ENCODE measurements at places on chromosomes 12 and 14. TPM values are rescaled to one million over a fixed set of nuclear protein-coding genes. Genes with fewer than 3 reads are reported as not detected.

- H3K27me3 ChIP-seq, result no peaks in the 10 kb centered on the region
- no peak for DNase-seq
- peaks cover 10% of the 10 kb centered on the region for H3K4me1 ChIP-seq
- H3K36me3 ChIP-seq, result peaks cover 42% of the 10 kb centered on the region
- no peak overlapping the region for H3K4me3 ChIP-seq
Observed at GRCh38 chr12:116937640-116938039, 26.9 kb downstream of the FBXW8 start.

GRCh38 chr12:118145113-118145797, 9.3 kb downstream of the PEBP1 start:
- H3K27me3 ChIP-seq, result no peaks in the 10 kb centered on the region
- H3K36me3 ChIP-seq, result peaks cover 51% of the 10 kb centered on the region
- H3K4me1 ChIP-seq, result peaks cover 6% of the 10 kb centered on the region
- no peak overlapping the region for H3K4me3 ChIP-seq
- H3K27ac ChIP-seq, result peak overlapping the region; percentile 52
- no peak for DNase-seq

- DNase-seq, result no peak
- H3K27me3 ChIP-seq, result no peaks in the 10 kb centered on the region
- H3K4me1 ChIP-seq, result no peaks in the 10 kb centered on the region
- H3K36me3 ChIP-seq, result no peaks in the 10 kb centered on the region
Observed at GRCh38 chr12:112809684-112810083, 18.1 kb downstream of the RPH3A start.

DNA sequence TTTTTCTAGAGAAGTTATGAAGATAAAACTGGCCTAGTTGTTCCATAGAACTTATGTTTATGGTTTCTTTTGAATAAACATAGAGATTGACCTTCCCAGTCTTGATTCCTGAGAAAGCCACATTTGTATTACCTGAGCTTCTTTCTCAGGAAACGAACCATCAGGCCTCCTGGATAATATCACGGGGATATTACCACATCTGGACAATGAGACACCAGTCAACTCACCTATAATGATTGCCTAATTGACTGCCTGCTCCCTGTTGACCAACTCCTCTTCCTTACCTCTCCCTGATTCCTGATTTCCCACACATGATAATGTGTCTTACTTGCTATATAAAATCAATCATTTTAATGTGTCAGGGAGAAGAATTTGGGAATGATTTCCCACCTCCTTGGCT, 822.7 kb downstream of the LRFN5 start:
- no peak overlapping the region for H3K4me3 ChIP-seq
- H3K27ac ChIP-seq, result no peak overlapping the region
- DNase-seq, result no peak
- no peaks in the 10 kb centered on the region for H3K27me3 ChIP-seq
- no peaks in the 10 kb centered on the region for H3K36me3 ChIP-seq
- no peaks in the 10 kb centered on the region for H3K4me1 ChIP-seq

DNA sequence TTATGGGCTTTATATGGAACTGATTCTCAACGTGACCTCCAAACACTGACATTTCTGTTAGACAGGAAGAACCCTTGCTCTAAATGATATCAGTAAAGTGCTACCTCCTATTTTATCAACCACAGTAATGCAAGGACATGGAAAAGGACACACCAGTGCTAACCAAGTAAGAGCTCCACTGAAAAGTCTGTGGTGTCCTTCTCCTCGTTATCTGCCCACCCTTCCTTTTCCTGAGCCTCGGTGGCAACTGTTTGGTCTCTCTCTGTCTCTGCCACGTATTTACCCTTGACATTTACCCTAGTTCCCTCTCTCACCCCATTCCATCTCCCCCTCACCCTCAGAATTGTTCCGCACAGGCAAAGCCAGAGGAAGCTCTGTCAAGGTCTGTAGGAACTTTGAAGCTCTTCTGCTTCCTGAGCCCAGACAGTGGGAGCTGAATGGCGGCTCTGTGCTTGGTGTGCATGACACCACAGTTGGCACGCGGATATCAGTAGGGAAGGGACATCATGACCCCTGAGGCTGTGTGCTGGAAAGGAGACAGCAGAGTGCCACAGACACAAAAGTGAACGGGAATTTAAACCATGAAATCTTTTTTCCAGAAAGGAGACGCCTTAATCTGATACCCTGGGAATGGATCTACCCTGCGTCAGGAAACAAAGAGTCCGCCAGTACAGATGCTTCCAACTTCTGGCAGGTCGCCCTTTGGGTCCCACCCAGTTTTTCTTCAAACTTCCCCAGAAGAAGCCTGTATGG, 50.8 kb downstream of the NTN4 start:
- H3K36me3 ChIP-seq, result no peaks in the 10 kb centered on the region
- H3K27ac ChIP-seq, result no peak overlapping the region
- DNase-seq, result no peak
- no peak overlapping the region for H3K4me3 ChIP-seq
- no peaks in the 10 kb centered on the region for H3K27me3 ChIP-seq

- no peaks in the 10 kb centered on the region for H3K36me3 ChIP-seq
- no peak overlapping the region for H3K27ac ChIP-seq
- DNase-seq, result no peak
- peaks cover 17% of the 10 kb centered on the region for H3K4me1 ChIP-seq
Observed at GRCh38 chr14:104223101-104224041, 85.0 kb downstream of the KIF26A start.

DNA sequence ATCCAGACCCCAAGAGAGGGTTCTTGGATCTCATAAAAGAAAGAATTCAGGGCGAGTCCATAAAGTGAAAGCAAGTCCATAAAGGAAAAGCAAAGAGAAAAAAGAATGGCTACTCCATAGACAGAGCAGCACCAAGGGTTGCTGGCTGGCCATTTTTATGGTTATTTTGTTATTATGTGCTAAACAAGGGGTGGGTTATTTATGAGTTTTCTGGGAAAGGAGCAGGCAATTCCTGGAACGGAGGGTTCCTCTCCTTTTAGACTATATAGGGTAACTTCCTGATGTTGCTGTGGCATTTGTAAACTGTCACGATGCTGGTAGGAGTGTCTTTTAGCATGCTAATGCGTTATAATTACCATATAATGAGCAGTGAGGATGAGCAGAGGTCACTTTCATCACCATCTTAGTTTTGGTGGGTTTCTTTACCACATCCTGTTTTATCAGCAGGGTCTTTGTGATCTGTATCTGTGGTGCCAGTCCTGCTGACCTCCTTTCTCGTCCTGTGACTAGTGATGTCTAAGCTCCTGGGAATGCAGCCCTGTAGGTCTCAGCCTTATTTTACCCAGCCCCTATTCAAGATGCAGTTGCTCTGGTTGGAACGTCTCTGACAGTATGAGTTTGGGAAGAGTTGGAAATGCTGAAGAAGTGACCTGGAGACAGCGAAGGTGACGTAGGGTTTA, 100.5 kb downstream of the ZNF664 start:
- H3K27me3 ChIP-seq, result no peaks in the 10 kb centered on the region
- H3K4me1 ChIP-seq, result no peaks in the 10 kb centered on the region
- no peak overlapping the region for H3K27ac ChIP-seq
- DNase-seq, result no peak

DNA sequence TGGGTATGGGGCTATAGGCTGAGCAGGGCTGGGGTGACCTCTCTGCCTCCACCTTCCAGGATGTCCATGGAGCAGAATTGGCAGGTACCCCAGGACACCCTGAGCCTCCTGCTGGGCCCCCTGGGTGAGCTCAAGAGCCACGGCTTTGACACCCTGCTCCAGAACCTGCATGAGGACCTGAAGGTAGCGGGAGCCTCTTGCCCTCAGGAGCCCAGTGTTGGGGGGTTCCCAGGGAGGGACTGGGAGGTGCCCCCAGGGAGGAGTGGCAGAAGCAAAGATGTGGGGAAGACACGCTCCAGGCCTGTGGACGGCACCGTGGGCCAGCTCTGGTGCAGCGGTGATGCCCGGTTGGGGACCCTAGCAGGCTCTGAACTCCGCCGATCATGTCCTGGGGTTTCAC, 8.3 kb downstream of the TNFAIP2 start:
- no peak overlapping the region for H3K27ac ChIP-seq
- no peak for DNase-seq
- no peaks in the 10 kb centered on the region for H3K27me3 ChIP-seq
- no peaks in the 10 kb centered on the region for H3K4me1 ChIP-seq
- H3K36me3 ChIP-seq, result no peaks in the 10 kb centered on the region

GRCh38 chr14:91264151-91265150, 19.9 kb upstream of the GPR68 start:
- peak; percentile 51 for DNase-seq
- peak overlapping the region; percentile 65 for H3K4me3 ChIP-seq
- H3K4me1 ChIP-seq, result peaks cover 49% of the 10 kb centered on the region
- peak overlapping the region; percentile 30 for H3K27ac ChIP-seq
- peaks cover 18% of the 10 kb centered on the region for H3K36me3 ChIP-seq
- H3K27me3 ChIP-seq, result no peaks in the 10 kb centered on the region

- H3K27ac ChIP-seq, result no peak overlapping the region
- no peaks in the 10 kb centered on the region for H3K4me1 ChIP-seq
- no peak for DNase-seq
Observed at GRCh38 chr12:28114488-28114887, 75.8 kb upstream of the CCDC91 start.

DNA sequence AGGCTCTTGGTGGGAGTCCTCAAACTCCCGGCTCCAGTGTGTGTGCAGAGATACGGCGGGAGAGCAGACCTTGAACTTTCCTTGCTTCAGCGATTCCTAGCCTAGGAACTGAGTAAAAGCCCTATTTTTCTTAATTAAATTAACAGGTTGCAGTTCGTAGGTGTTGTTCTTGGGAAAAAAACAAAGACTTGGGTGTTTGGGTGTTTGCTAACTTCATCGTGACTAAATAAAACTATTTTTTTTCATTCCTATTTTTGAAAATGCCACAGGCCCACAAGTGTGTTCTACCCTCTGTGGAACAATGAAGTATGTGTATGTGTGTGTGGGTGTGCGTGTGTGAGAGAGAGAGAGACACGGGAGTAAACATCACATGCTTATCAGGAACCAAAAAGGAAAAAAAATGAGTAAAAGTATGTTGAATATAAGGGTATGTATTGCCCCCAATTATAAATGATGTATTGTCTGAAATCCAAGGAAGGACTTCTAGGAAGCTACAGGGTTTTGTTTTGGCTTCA, 651 bp downstream of the TMEM117 start:
- H3K4me3 ChIP-seq, result peak overlapping the region; percentile 71
- no peaks in the 10 kb centered on the region for H3K36me3 ChIP-seq
- peaks cover 43% of the 10 kb centered on the region for H3K4me1 ChIP-seq
- H3K27ac ChIP-seq, result peak overlapping the region; percentile 0
- DNase-seq, result no peak
- H3K27me3 ChIP-seq, result no peaks in the 10 kb centered on the region

DNA sequence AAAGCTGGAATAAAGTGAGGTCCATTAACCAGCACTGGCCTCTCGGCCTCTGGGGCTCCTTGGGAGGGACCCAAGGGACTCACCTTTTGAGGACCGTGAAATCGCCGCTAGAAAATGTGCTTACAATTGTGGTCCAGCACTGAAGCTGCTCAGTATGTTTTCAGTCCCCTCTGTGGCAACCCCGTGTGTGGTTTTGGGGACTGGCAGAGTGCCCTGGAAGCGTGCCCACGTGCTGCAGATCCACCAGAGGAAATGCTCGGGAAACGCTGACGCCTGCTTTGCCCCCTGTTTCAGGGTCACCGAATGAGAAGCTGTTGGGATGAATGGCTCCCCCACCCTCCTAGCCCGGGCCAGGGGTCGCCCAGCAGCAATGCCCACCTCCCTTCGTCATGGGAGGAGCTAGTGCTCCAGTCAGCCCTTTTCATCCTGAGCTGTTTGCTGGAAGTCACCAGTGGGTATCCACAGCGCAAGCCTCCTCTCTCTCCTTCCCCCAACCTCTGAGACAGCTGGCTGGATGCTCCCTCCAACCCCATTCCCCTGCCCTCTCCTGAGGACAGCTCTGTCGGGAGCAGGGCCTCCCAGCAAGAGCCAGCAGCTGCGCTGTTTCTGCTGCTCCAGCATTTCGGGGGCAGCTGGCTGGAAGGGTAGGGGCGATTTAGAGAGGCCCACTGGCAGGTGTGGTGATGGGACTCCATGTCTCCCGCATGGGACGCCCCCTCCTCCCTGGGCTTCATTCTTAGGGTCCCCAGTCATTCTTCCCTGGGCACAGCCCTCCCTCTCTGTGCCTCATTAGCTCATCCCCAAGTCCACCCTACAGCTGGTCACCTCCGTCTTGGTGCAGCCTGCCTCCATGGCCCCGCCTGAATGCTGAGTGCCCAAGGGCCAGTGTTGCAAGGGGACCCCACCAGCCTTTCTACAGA, 33.2 kb upstream of the PPP1R13B start:
- H3K4me3 ChIP-seq, result peak overlapping the region; percentile 67
- H3K36me3 ChIP-seq, result no peaks in the 10 kb centered on the region
- peaks cover 18% of the 10 kb centered on the region for H3K4me1 ChIP-seq
- no peak overlapping the region for H3K27ac ChIP-seq
- H3K27me3 ChIP-seq, result no peaks in the 10 kb centered on the region

DNA sequence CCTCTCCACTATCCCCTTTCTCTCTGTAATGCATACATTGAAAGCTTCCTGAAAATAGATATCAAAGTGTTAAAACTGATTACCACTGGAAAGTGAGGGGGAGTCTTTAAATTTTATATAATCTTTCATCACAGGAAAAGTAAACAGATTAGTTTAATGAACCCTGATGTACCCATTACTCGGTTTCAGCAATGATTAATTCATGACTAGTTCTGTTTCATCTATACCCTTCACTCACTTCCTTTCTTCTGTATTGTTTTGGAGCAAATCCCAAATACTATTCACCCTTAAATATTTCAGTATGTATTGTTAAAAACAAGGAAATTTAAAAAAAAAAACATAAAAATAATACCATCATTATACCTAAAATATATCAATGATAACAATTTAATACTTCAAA, 67.3 kb upstream of the TMCC3 start:
- no peaks in the 10 kb centered on the region for H3K36me3 ChIP-seq
- DNase-seq, result no peak
- H3K4me1 ChIP-seq, result no peaks in the 10 kb centered on the region

DNA sequence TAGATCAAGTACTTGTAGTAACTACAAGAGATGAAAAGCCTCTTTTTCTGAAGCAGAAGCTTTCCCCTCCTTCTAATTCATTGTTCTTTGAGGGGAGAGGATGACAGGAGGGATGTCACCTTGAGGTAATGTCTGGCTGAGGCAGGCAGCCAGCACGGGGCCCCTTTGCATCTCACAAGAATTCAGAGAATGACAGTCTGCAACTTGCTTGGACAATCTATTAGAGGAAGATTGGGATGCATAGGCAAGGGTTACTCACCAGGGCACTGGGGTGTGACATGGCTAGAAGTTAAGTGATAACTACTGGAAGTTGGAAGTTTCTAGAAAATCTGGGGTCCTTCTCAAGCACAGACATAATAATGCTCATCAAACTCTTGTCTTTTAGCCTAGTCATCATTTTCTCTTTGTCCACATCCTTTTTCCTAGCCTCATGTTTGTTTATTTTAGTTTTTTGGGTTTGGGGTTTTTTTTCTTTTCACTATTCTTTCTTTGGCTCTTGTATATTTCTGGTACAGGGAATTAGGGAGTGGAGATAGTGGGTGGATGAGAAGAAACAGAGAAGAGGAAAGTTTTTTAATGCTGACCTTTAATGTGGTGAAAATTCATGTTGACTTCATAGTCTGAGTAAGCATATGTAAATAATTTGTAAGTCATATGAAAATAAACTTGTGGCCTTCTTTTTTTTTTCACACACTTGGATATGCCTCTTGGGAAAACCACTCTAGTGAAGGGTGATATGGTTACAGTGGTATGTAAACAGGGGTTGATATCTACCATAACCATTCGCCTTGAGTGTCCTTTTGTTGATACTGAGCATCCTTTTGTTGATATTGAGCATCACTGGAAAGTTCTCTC, 55.1 kb downstream of the TTLL5 start:
- no peak for DNase-seq
- no peak overlapping the region for H3K27ac ChIP-seq
- no peaks in the 10 kb centered on the region for H3K27me3 ChIP-seq
- peaks cover 5% of the 10 kb centered on the region for H3K36me3 ChIP-seq

The FOXN4 gene
- not detected for total RNA-seq

The SLC25A21 gene
- not detected for total RNA-seq

Measured in activated naive CD8-positive, alpha-beta T cell treated with anti-CD3 and anti-CD28 coated beads for 36 hours (primary cell).